ENCODE measurements at places on chromosomes 7 and 10.

GRCh38 chr10:62018131-62018911 is 116.8 kb downstream of the ARID5B start:
- DNase-seq: no peak

DNA sequence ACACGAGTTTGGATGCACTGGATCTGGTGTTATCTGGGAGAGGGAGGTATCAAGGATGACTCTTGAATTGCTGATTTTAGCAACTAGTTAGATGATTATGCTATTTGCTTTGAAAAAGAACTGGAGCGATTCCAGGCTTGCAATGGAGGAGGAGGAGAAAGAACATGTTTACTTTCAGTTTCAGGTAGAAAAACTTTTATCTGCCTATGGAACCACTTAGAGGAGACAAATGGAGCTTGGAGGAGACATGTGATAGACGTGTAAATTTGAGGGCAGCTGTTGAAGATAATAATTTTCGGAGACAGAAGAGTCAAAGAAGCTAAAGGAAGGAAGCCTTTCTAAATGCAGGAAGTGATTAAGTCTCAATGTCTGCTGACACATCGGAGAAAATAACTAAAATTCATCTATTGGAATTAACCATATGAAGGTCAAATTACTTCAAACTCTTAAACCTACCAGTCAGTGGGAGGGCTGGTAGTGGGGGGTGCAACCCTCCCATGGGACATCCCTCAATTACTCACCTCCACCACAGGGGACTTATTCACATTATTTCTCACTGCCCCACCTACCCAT is 56.4 kb upstream of the GNAI1 start:
- no peak for DNase-seq

DNA sequence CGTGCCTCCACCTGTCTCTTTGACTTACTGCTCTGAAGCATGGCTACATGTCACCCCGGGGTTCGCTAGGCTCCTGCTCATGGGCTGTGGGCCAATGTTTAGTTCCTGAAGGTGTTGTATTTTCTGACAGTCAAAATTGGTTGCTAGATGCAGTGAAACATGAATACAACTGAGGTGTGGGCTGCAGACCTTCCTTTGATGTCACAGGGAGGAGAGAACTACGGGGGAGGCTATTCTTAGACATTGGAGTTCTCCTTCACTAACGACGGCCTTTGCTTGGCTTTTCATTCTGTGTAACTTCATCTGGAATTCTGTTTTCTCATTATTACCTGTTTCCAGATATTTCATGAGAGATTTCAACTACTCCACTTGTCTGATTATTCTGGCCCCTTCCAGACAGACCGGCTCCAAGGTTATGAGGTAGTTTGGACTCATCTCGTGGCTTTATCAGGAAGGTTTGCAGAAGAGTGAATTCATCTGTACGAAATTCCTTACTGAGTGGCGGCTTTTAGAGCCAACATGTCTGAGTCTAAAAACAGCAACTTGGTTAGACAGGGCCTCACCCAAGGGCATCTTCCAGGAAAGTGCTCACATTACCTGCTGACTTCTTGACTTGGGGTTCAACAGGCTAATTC is 774.7 kb downstream of the SUGCT start:
- no peak for DNase-seq

GRCh38 chr10:49457686-49458085 is 61.8 kb upstream of the DRGX start:
- no peak for DNase-seq

DNA sequence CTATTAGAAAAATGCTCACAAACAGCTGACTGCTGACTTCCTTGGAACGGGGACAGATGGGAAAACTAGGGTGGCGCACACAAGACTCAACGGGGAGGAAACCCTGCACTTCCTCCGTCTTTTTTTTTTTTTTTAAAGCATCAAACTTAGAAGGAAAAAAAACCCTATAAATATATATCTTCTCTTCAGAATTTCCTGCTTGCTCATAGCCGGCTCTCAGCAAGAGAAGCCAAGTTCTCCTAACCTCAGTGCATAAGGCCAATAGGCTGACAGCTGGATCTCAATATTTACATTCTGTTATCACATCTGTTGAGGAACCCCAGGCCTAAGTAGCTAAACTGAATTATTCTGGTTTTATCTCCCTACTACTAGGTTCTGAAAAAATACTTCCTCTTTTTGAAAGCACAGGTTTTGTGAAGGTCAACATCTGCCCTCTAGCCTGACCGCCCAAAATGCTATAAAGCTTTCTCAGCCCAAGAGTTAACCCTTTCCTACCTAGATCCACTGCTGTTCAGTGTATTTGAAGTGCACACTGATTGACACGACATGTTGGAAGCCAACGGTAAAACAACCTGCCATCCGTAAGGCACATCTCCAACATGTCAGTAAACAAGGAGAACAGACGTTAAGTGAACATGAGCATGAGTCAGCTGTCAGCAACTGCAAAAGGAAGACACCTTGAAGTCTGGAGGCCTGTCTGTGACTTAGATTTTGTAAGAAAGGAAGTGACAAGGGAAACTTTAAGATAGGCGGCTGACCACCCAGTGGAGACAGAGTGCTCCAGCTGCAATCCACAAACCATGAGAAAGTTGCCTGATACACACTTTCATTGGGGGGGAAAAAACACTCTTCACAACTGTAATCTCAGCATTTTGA is 83.8 kb downstream of the EBLN1 start:
- no peak for DNase-seq

- peak; percentile 38 for DNase-seq
Measured at GRCh38 chr7:76262683-76263402, 39.6 kb upstream of the HSPB1 start.

DNA sequence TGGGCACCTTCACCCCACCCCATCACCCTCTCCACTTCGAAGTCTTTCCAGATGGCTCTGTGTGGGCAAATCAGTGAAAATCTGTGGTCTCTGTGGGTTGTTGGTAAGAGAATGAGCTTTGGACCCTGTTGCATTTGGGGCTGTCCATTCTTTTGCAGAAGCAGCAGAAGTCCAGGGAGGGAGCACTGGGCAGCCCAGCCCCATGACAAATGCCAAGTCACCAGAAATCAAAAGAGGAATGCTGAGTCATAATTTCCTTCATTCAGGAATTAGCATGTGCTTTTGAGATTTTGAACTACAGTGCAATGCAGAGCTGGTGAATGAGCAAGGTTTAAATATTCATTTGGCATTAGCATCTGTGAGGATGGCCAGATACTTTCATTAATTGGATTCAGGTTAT is 556.2 kb downstream of the LRMDA start:
- DNase-seq: no peak

GRCh38 chr10:129199826-129200225 is 267.2 kb upstream of the MGMT start:
- no peak for DNase-seq
